ENCODE measurements at places on chromosomes 5 and 9.

DNA sequence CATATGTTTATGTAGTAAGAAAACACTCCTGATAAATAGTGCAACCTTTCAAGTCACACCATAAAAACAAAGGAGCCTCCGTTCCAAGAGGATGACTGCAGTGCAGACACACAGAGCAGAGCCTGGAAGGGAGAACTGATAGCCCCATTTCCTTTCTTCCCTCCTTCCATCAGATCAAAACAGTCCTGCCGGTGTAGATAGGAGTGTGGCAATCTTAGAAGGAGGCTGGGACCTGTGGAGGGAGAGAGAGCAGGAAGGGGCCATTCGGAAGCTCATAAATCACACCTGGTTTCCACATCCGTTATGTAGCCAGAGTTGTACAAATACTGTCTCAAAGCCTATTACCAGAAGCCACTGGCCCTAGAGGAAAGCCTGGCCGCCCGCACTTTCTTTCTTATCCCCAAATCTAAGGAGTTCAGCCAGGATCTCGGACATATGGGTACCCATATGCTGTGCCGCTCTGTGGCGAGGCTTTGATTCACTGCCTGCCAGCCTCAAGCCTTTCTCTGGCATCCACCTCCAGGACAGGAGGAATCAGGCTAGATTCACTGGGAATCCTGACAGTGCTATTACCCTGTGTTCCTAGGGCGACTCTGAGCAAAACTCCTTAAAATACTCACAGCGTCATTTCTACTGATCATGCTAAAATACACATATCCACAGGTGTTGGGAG, 26.9 kb downstream of the DAP start:
- no peak for DNase-seq

GRCh38 chr9:27785714-27786100, 212.4 kb upstream of the C9orf72 start:
- DNase-seq: no peak

GRCh38 chr9:114899995-114900394, 30.4 kb downstream of the TNFSF8 start:
- DNase-seq: no peak

DNA sequence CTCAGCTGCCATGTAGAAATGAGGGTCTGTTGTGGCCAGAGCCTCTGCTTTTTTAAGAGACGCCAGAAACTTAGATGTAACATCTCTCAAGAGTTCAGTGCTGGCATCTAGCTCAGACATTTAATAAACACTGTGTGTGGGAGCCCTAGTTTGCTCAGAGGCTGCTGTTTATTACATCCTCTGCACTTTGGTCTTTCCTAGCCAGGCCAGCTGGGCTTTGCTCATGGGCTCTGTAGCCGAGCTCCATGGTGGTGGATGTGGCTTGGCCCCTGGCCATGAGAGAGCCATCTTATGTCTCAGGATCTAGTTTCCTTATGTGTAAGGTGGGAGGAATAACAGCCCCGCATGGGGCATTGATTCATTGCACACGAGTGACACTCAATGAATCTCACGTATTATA, 30.0 kb downstream of the ARHGEF37 start:
- DNase-seq: no peak

- no peak for DNase-seq
Measured at GRCh38 chr9:127159949-127160610, 37.6 kb upstream of the ANGPTL2 start.

- peak; percentile 22 for DNase-seq
Measured at GRCh38 chr5:173615884-173616576, 420 bp downstream of the BOD1 start.

DNA sequence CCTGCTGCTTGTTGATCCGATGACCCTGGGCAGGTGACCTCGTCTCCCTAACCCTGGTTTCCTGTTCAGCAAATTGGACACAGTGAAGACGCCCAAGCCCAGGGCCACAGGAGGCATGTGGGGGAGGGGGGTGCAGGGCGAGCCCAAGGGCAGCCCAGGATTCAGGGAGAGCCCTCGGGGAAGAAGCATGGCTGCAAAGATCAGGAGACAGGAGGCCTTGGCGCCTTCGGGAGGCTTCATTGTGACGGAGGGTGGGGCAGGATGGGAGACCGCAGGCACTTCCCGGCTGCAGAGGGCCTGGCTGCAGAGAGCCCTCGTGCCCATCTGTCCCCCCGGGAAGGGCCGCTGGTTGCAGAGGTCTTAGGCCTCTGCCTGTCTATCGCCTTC, 6.2 kb downstream of the ASS1 start:
- DNase-seq: no peak

GRCh38 chr9:2576631-2577030, 45.0 kb upstream of the VLDLR start:
- no peak for DNase-seq

DNA sequence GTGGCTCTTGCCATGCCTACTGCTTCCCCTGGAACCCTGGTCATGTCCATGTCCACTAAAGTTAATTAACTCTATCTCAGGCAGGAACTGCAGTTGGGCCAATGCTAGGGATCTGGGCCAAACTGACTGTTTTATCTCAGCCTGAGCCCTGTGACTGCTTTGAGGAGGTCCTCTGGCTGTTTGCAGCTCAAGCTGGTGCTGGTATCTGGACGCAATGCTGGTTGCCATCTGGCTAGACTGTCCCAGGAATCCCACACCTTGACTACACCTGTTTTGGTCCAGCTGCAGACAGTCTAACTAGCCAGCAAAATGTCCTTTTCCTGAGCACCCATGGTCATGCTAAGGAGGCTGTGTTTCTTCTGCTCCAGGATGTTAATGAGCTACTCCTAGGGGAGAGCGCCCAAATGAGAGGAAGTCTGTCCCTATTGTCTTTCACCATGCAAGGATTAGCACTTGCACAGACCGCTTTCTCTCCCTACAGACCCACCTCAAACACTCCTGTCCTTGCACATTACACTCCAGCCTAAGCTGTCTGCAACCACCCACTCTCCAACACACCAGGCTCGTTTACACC, 251.0 kb downstream of the SH3GL2 start:
- no peak for DNase-seq

- DNase-seq: no peak
Measured at GRCh38 chr5:125560476-125561225, 814.2 kb upstream of the ZNF608 start.

- no peak for DNase-seq
Measured at GRCh38 chr5:153711755-153712154, 221.3 kb downstream of the GRIA1 start.

- DNase-seq: no peak
Measured at GRCh38 chr5:76701298-76701697, 14.6 kb upstream of the F2R start.

GRCh38 chr5:126516133-126516532, 78.9 kb downstream of the ALDH7A1 start:
- no peak for DNase-seq

DNA sequence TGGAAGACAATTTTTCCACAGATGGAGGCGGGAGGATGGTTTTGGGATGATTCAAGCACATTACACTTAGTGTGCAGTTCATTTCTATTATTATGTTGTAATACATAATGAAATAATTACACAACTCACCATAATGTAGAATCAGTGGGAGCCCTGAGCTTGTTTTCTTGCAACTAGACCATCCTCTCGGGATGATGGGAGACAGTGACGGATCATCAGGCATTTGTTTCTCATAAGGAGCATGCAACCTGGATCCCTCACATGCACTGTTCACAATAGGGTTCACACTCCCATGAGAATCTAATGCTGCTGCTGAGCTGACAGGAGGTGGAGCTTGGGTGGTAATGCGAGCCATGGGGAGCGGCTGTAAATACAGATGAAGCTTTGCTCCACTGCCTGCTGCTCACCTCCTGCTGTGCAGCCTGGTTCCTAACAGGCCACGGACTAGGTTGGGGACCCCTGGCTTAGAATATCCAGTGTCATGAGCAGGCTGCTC, 1.6 kb downstream of the STKLD1 start:
- no peak for DNase-seq

DNA sequence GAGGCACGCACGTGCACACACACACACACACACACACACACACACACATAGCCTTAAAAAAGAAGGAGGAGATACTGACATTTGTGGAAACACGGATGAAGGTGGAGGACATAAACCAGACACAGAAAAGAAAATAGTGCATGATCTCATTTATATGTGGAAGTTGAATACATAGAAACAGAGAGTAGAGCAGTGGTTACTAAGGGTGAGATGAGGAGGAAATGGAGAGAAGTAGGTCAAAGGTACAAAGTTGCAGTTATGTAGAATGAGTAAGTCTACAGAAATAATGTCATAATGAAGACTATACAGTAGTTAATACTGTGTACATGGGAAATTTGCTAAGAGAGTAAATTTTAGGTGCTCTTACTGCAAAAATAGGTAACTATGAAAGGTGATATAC, 412.2 kb upstream of the CDH9 start:
- DNase-seq: no peak

DNA sequence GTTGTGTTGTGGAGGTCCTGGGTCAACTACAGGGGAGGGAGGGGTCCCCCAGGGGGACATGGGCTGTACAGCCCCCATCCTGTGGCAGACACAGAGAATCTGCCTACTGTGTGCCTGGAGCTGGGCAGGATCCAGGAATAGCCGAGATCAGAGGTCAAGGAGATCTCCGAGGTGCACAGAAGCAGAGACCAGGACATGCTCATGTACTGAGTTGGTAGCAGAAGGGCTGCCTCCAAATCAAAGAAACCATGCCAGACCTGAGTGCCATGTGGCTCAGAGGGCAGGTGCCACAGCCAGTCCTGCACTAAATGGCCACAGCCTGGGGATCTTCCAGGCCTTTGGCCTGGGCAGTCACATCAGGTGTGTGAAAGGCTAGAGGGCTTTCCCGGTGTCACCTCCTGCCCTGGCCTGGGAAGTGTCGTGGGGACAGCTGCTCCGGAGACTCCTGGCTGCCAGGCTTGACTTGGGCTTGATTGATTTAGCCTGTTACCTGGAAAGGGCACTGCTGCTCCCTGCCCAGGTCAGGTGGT, 27.8 kb downstream of the GSN start:
- no peak for DNase-seq

DNA sequence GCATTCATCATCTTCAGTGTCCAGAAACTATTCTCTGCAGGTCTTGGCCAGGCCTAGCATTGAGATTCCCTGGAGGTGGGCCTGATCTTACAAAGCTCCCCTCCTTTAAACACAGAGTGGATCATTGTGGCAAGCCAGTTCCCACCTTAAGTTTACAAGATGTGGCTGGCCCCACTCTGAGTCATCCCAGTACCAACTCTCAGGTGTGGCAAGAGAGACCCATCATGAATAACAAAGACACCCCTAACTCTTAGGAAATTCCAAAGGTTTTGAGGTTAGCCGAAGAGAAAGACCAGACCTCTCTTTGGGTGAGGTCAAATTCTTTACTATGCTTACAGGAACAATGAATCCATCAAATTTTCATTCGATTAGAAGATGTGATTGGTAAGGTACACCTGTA, 78.2 kb downstream of the RFK start:
- DNase-seq: no peak

GRCh38 chr5:134226441-134227192, 744 bp upstream of the PPP2CA start:
- DNase-seq: no peak

DNA sequence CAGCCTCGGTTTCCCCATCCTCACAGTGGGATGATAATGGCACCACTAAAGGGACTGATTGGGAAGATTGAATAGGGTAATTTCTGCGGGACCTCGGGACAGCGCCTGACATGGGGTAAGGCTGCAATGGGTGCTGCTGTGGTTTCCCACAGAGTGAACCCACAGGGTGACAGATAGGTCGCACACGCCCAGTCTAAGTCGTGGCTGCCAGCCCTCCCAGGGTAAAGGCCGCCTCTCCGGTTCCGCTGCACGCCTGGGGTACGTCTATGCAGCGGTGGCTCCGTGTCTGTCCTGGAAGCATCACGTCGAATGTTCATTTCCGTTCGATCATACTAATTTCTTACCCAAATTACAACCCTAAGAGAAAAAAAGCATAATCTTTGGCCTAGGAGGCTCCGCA, 631 bp downstream of the CFAP77 start:
- no peak for DNase-seq

DNA sequence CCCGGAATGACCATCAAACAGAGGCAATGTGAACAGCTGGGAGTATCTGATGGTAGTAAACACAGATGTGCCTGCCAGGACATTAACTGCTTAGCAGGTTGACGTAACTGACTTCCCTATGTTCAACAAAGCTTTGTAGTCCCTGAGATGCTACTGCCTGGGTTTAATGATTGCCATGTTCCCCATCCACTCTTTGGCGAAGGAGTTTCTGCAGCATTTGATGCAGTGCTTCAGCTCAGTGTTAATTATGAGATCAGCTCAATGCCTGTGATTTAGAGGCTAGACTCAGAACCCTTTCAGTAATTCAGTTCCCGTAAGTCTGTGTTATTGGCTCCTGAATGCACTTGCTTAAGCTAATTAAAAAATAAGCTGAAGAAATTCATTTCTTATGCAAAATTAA, 547.3 kb upstream of the ZNF608 start:
- DNase-seq: no peak

DNA sequence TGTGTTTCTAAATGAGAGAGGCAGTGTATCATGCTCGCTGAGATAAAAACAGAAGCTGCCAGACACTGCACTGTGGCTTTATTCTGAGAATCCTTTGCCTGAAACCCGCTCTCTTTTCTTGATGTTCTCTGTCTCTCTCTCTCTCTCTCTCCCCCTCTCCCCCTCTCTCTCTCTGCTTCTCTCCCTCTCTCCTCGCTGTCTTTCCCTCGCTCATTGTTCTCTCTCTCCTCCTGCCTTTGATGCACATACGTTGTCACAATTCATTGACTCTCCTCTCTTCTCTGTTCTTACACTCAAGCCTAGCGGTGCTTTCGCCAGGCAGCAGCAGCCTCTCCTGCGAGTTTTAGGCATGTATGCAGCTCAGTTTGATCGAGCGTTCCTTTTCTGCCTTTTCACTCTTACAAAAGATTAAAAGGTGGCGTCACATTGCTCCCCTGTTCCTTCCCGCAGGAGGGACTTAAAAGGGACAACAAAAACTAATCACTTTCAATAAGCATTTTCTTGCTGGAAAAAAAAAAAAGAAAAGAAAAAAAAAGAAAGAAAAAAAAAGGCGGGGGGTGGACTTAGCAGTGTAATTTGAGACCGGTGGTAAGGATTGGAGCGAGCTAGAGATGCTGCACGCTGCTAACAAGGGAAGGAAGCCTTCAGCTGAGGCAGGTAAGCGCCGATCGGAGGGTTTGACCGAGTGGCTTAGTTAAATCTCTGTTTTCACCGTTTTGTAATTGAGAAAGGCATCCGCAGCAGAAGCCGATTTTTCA, 717.9 kb upstream of the WWC1 start:
- DNase-seq: no peak

DNA sequence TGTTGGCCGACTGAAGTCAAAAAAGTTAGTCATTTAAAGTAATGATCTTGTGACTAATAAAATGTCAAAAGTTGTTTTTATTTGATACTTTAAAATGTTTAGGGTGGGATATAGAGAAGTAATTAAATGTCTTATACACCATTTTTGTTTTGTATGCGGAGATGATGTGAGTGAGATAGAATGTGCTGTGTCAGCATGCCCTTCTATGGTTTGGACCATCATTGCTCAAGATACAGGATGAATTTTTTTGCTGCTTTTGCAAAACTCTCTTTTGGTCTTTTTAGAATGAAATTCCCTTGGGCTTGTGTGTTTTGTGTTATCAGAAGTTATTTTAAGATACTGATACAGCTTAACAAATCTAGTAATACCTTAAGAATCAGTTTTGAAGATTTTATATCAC, 12.5 kb downstream of the SRFBP1 start:
- DNase-seq: no peak

Measured in activated CD8-positive, alpha-beta memory T cell treated with anti-CD3 and anti-CD28 coated beads for 48 hours (primary cell).